ENCODE measurements at places on chromosomes 1 and 21.

DNA sequence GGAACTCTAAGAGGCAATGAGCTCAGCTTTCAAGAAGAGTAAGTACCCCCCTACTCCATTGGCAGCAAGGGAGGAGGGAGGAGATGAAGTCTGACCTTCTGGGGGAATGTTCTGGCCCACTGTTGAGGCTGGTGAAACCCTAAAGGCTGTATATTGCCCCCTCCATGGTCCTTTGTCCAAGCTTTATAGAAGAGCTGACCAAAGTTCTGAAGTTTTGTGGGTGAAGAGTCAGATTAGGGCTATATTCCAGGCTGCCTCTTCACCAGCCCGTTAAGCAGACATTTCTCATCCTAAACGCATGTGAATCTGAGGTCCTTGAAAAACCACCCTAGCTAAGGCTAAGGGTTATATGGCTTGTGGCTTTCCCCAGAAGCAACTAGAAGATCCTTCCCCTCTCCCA is 1.4 kb downstream of the C1orf94 start:
- no peak for DNase-seq

GRCh38 chr1:20948101-20948500 is 161.0 kb upstream of the HP1BP3 start:
- no peak for DNase-seq

DNA sequence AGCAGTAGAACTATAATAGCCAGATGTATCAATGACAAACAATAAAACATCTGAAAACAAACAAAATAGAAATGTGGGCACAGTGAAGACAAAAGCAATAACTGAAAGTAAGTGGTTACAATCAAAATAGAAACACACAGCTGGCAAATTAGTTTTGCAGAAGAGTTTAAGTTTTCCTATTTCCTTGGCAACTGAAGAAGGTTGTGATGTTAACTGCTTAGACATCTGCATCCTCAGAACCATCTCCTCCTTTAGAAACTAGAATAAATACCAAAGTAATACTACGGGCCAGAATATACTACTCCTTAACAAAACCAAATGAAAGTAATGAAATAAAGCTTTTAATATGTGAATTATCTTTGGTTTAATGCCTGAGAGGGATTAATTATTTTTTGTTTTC is 605.5 kb downstream of the LTN1 start:
- DNase-seq: no peak

DNA sequence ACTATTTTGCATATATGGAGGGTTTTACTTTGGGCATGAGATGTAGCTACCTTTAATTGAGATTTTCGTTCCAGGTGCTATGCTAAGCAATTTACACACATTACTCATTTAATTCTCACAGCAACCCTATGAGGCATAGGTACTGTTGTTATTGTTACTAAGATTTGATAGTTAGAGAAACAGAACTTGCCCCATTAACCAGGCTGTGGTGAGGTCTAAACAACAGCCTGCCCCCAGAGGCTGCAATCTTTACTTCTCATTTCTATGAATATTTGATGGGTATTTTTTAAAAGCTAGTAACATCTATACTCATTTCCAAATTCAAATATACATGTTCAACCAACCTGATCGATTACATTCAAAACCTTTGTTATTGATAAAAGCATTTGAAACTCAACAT is 155.6 kb downstream of the GALNT2 start:
- no peak for DNase-seq

GRCh38 chr1:66951513-66951912 is 26.7 kb downstream of the MIER1 start:
- no peak for DNase-seq

- DNase-seq: no peak
Measured at GRCh38 chr21:28975397-28975796, 17.3 kb downstream of the LTN1 start.

GRCh38 chr21:35664683-35665082 is 395.6 kb downstream of the SETD4 start:
- no peak for DNase-seq

DNA sequence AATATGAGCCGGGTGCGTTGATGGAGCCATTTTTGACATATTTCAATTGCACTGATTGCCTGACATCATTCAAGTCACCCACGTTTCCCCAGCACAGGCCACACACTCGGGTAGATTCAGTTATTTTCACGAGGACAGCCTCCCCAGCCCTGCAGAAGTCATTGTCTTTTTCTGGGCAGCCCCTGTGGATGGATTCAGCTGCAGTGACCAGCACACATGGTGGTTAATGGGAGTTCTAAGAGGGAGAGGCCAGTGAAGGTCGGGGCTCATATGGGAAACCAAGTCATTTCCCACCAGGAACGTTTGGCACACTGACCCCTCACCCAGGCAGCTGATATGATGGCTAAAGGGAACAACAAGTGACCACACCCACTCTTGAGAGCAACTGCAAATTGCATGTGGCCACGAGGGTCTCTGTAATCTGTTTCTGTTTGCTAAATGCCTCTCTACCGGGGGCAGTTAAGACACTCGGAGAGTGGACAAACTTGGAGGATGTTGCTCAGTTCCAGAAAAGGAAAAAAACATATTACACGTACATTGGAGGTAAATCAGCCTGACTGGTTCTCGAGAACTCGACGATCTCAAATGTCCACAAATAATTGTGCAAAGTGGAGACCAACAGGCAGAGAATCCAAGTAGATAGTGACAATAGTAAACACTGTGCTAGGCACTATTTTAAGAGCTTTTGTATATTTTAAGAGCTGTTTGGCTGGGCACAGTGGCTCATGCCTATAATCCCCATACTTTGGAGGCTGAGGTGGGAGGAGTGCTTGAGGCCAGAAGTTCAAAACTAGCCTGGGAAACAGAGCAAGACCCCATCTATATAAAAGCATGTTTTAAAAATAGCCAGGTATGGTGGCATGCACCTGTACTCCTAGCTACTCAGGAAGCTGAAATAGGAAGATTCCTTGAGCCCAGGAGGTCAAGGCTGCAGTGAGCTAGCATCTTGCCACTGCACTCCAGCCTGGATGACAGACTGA is 167.2 kb upstream of the IRF2BP2 start:
- DNase-seq: no peak

DNA sequence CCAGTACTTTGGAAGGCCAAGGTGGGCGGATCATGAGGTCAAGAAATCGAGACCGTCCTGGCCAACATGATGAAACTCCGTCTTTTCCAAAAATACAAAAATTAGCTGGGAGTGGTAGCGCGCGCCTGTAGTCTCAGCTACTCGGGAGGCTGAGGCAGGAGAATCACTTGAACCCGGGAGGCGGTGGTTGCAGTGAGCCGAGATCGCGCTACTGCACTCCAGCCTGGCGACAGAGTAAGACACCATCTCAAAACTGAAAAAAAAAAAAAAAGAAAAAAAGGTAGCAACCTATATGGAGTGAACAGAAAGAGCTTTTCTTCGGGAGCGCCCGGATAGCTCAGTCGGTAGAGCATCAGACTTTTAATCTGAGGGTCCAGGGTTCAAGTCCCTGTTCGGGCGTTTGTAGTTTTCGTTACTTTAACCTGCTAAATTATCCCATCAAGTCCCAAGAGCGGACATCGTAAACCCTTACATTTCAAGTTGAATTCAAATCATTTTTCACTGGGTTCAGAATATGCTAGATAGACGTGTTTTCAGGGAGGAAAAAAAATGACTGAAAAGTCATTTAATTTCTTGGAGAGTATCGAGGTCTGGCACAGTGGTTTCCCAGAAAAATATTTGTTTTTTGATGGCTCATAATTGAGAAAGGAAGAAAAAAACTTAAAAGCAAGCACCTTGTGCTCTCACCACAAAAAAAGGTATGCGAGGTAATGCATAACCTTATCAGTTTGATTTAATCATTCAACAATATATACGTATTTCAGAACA is 9.8 kb upstream of the MDM4 start:
- DNase-seq: no peak

DNA sequence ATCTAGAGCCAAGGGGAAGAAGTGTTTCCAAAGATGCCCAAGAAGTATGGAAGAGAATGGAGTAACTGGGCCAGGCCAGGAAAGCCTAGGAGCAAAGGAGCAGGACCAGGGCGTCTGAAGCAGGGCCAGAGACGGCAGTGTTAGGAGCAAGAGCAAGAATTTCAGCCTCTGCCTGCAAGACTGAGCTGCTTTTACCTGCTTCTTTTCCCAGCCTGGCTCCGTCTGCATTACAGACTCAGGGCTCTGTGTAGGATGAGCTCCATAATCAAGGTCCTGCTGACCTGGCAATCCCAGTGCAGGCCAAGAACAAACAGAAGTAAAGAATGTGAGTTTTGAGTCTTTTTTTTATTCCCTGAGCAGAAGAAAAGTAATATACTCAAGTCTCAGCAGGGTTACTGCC is 10.1 kb downstream of the FMO1 start:
- DNase-seq: no peak

DNA sequence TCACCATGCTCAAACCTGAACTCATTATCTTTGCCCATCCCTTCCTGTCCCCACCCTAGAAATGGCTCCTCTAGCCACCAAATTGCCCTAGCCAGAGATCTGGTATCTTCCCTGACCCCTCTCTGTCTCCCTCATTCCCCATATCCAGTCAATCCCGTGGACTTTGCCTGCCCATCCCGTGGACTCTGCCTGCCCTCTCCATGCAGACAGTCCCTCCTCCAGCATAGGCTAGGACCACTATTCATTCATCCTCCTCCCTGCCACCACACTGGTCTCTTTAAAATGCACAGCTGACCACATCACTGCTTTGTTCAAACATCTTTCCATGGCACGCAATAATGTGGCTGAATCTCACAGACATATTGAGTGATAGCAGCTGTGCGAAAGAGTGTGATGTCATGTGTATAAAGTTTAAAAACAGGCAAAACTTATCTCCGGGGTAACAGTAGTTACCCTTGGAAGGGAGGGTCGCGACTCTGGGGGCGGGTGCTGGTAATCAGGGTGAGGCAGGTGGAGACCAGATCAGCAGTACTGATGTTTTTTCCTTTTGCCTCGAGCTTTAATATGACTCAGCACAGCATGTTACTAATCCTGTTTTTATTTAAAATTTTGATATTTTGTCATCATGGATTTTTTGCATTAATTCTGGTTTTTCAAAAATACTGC is 4.8 kb upstream of the SLC2A1 start:
- no peak for DNase-seq

GRCh38 chr1:43009274-43009673 is 50.6 kb upstream of the SLC2A1 start:
- no peak for DNase-seq

DNA sequence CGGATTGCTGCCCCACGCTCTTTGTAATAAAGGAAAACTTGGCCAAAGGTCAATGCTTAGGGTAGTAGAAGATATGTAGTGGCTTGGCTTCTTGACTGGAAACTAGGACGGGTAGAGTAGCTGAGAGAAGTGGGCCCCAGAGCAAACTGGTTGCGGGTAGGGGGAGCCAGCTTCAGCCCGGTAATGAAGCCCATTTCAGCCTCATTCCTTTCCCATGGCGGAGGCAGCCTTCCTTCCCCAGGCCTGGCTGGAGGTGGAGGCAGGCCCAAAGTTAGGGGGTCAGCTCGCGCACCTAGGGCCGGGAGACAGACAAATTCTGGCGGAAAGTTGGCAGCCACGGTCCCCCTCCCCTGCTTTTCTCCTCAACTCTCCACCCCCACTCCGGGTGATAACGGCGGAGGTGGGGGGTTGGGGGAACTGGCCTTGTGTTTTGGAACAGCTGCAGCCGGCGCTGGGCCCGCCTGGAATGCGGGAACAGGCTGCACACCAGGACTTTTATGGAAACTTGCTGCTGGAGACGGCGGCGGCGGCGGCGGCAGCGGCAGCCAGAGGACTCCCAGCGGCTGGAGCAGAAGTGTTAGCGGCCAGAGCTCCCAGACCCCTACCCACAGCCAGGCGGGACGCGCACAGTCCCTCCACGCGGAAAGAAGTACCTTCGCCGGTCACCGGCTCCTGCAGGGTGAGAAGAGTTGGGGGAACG is at the start of gene NEXN:
NEXN (plus strand) TSS at position 544 of the 700 bp plus-strand sequence. CDS start 27,483 bp downstream, outside the sequence.
- DNase-seq: peak; percentile 27

DNA sequence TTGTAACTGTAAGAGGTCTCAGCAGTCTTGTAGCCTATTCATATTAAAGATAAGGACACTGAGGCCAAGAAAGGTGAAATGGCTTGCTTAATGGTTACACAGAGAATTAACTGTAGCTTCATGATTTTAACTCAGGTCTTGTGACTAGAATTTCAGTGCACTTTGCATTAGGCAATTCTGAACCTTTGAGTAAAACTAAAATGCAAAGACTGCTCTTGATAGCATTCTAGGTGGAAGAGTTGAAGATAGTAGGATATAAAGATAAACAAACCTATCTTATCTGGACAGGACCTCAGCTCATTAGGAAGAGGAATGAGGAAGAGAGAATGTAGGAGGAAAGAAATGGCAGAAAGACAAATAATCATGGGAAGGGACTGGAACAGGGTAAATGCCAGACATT is 68.6 kb upstream of the RGL1 start:
- no peak for DNase-seq

- DNase-seq: no peak
Measured at GRCh38 chr1:201131398-201131797, 4.4 kb upstream of the ASCL5 start.

GRCh38 chr1:22413799-22414198 is 37.9 kb upstream of the ZBTB40 start:
- DNase-seq: no peak

DNA sequence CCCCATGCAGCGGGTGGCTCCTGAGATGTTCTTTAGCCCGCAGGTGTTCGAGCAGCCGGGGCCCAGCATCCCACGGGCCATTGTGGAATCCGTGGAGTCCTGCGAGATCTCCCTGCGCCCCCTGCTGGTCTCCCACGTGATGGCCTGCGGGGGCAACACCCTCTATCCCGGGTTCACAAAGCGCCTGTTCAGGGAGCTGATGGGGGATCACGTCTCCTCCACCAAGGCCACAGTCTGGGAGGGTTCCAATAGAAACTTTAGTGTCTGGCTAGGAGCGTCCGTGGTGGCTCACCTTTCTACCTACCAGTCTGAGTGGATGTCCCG is 71.0 kb downstream of the ACTL8 start:
- peak; percentile 63 for DNase-seq

All from 8988T (cell line).